Neural progenitor cell (in vitro differentiated cells): ENCODE measurements at places on chromosomes 6 and 20.

DNA sequence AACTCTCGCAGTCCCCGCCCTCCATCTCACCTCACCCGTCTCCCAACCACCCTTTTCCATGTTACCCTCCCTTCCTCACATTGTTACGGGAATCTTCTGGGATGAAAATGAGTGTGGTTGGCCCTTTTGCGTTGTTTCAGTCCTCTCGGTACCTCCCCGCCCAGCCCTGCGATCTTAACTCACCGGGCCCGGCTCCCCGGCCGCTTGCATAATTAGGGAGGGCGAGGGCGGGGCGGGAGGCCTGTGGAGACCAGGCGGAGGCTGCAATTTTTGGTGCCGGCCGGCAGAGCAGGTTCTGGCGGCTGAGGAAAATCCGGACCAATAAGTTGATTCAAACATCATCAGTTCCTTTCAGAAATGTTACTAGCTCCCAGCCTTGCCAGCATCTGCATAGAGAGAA, 25.2 kb downstream of the TFAP2B start:
- DNase-seq = peak; percentile 92

GRCh38 chr6:112682071-112682470, 334.9 kb downstream of the RFPL4B start:
- no peak for DNase-seq

- DNase-seq = no peak
Measured at GRCh38 chr6:166441325-166442078, 58.8 kb upstream of the MPC1 start.

- no peak for DNase-seq
Measured at GRCh38 chr6:138089325-138089724, 17.9 kb downstream of the PERP start.

GRCh38 chr20:33684533-33685327, 1.5 kb downstream of the E2F1 start:
- peak; percentile 84 for DNase-seq

- no peak for DNase-seq
Measured at GRCh38 chr6:6317386-6317785, 3.1 kb downstream of the F13A1 start.

DNA sequence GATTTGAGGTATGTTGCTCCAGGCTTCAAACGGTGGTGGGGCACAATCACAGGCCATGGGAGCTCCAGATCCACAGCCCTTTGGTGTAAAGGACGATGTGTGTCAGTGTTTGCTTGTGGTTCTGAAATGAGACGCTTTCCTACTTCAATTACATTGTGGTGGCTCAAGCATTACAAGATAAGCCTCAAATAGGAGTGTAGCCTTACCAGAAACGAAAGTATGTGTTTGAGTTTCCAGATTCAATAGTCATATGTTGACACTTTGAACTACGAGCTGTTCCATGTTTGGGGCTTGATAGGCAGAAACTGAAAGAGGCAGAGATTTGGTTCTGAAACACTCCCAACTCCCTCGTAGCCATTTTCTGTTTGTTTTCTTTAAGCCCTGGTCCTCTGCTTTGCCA, 187.1 kb downstream of the MYLK4 start:
- DNase-seq = no peak

- no peak for DNase-seq
Measured at GRCh38 chr6:21078497-21078896, 515.1 kb upstream of the SOX4 start.

DNA sequence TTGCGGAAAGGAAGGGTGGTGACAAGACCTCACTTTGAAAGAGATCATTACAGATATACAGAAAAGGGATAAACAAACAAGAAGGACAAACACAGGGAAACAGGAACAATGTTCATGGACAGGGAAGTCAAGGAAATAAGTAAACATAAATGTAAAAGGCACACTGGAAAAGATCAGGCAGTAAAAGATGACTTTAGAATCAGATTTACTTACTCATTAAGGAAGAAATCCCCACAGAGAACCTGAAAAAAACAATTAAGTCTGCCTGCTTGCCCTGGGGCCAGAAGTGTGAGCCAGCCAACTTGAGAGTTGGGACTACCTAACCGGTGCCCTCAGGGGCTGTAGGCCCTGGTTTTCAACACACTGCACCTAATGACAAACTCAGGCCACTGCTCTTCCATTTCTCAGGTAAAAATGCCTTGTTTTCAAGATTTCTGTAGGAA, 1.7 kb downstream of the APMAP start:
- no peak for DNase-seq

- no peak for DNase-seq
Measured at GRCh38 chr6:170236131-170236836, 54.6 kb downstream of the DLL1 start.

DNA sequence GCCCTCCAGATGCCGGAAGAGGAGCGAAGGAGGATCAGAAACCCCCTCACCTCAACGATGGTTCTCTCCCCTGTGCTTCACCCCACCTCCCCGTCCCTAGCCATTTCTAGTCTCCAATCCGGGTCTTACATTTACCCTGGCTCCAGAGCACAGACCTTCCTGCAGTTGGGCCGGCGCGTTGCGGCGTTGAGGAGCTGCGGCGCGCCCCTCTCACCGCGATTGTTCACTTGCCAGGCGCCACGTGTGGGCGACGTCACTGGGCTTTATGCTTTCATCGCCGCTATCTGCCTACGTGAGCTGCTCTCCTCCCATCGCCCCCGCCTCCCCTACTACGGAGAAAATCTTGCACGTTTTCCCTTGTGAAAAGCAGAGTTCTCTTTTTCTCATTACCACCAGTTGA, at the start of gene CRISP2:
Gene CRISP2 (minus strand): TSS at position 198 of the 400 bp plus-strand sequence. CDS start 4,347 bp downstream, outside the sequence.
- DNase-seq = no peak

DNA sequence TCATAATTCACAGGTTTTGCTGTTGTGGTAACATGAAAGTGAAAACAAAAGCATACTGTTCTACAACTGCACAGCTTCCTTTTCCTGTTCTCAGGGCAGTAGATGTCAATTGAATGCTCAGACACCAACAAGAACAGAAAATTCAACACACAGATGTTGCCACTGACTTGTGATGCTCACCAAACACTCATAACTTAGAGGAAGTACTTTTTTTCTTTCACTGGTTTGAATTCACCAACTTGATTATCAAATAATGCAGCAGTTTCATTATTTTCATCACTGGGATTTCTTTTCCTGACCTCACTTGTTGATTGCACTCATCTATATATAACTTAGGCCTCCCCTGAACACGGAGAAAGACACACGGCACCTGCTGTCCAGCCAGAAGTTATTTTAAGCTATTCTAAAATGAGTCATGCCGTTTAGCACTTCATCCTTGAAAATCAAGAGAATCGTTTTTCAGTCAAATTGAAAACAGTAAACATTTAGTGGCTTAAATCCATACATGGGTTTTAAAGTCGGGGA, 949 bp downstream of the TXLNB start:
- no peak for DNase-seq

GRCh38 chr20:1324598-1325172, 4.3 kb downstream of the SDCBP2 start:
- DNase-seq = no peak

DNA sequence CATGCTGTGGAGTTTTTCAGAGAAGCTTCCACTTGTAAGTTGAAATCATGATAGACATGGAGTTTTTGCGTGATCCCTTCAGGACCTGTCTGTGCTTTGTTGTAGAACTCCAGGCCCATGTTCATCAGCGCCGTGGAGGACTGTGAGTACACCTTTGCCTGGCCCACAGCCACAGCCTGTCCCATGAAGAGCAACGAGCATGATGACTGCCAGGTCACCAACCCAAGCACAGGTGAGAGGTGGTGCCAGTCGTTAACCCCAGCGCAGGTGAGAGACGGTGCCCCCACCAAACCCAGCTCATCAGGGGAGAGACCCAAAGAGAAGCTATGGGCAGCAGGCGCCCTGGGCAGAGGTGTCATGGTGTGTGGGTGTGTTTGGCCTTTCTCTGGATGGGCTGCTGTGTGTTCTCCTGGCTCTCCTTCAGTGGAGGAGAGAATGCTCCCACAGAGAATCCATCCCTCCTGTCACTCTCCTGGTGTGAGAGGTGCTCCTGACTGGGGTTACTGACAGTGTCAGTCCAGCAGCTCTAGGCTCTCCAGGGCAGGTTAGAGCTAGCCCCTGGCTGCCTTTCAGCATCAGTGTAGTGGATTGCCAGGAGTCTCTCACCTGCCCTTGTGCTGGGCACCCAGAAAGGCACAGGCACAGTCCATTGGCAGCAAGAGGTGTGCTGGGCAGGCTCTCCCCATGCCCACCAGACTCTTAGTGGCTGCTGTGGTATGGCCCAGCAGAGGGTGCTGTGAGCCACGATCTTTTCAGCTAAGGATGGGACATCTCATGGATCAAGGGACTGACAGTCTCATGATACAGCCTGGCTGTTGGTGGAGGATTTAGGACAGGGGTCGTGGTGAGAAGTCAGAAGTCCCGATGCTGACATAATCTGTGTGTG, 49.6 kb upstream of the SLC22A1 start:
- DNase-seq = peak; percentile 34

- peak; percentile 11 for DNase-seq
Measured at GRCh38 chr6:32941214-32941768, 463 bp upstream of the HLA-DMB start.

- no peak for DNase-seq
Measured at GRCh38 chr6:27805347-27805746, 106.8 kb downstream of the OR2B2 start.

DNA sequence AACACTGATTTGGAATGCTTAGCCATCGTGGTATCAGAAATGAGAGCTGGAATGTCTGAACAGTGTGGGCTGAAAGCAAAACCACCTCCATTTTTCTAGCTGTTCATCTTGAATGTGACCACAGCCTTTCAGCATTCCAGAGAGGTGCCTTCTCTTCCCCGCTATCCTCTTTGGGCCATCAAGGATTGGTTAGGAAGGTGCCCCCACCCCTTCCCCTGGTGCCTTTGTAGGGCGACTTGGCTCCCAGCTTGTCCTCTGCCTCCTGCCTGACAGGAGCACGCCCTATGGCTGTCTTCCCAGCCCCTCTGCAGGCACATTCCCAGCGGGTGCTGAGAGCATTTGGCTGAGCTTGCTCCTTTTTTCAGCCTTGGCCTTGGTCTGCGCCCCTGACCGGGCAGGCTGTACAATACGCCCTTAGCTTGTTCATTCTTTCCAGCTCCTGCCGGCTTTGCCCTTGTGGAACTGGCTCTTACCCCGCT, 97.5 kb downstream of the ARMC2 start:
- DNase-seq = no peak

DNA sequence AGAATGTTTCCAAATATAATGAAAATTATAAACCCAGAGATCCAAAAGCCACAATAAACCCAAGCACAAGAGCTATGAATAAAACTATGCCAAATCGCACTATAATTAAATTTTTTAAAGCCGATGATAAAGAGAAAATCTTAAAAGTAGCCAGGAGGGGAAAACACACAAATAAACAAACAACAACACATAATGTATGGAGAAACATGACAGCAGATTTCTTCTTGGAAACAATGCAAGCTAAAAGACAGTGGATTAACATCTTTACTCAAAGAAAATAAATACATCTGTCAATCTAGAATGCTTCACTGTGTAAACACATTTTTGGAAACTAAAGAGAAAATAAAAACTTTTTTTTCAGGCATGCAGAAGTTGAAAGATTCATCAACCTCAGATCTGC, 80.3 kb upstream of the RNF24 start:
- DNase-seq = no peak

DNA sequence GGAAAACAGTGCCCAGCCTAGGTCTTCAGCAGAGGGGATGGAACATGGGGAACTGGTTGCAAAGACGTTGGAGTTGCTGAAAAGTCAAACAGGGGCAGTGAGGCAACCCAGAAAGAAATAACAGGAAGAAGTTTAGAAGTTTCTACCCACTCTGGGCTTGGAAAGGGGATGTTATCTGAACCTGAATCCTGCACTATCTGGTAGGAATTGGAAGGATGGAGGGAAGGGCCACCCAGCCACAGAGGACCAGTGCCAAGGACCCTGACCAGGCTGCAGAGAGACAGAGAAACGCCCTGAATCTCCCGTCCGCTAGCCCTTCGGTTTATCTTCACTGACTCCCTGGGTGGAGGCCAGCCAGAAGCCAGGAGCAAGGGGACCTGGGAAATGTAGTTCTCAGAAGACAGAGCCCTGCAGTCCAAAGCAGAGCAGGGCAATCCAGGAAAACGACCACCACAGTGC, 217.3 kb upstream of the RREB1 start:
- DNase-seq = peak; percentile 57

DNA sequence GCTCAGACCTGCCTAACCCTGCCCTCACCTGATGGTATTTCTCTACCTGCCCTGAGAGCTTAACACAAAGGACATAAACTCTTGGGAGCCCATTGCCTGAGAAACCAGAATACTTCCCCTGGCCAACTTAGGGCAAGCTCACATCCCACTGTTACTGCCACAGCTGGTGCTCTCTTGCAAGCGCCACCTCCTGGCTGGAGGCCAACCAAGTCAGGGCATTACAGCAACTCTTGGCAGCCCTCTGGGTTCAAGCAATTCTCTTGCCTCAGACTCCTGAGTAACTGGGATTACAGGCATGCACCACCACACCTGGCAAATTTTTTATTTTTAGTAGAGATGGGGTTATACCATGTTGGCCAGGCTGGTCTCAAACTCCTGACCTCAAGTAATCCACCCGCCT, 70.1 kb downstream of the HECA start:
- no peak for DNase-seq

DNA sequence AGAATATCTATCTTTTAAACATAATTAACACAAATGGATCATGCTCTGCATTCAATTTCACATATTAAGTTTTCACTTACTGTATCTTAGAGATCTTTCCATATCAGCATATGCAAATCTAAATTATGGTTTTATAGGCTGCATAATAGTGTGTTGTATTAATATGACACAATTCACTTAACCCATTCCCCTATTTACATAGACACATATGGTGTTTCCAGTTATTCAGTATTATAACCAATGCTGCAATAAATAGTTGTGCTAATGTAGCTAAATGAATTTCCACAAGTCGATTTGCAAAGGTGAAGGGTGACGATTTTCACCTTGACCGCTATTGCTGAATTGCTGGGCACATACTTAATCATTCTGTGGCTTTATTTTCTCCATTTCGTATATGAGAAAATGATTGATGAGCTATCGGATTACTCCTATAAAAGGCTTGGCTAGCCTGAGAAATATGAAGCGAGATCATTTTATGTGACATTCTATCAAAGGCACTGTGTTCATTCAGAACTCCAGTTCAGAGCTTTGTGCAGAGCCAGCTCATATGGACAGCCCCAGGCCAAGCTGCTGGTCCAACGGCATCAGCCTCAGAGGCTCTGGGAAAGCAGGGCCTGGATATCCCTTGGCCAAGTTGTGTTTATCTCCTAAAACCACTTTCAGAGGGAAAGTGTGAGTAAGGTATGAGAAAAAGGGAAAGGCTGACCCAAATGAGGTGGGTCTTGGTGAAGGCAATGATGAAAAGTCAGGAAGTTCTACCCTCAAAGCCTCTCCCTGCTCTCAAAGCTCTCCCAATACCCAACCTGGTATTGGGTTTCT, 50.8 kb downstream of the GFOD1 start:
- no peak for DNase-seq

GRCh38 chr20:1627200-1627550, 7.4 kb upstream of the SIRPB1 start:
- DNase-seq = no peak

GRCh38 chr20:57734754-57735153, 24.9 kb upstream of the PMEPA1 start:
- no peak for DNase-seq
